LNCaP clone FGC (cell line): ENCODE measurements at places on chromosomes 11 and 22.

GRCh38 chr11:71489311-71490043, 36.5 kb downstream of the NADSYN1 start:
- DNase-seq, result no peak

GRCh38 chr11:94010136-94010535, 11.0 kb upstream of the HEPHL1 start:
- no peak for DNase-seq

GRCh38 chr22:35192129-35192918, 65.0 kb upstream of the HMGXB4 start:
- no peak for DNase-seq

DNA sequence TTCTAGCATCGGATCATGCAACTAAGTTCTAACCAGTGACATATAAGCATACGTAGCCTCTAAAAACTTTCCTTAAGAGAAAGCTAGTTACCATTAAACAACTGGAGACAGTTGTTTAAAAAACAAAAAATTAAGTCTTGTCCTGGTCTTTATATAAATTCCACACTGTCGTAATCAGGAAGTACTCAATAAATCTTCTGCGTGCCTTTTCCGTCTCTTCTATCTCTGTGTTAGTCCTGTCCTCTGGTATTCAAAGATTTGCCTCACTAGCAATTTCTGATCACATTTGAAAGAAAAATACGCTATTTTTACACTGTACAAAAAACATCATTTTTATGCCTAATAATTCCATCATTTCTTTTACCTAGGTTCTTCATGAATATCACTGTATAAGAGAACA, 10.0 kb upstream of the SLC25A17 start:
- no peak for DNase-seq

DNA sequence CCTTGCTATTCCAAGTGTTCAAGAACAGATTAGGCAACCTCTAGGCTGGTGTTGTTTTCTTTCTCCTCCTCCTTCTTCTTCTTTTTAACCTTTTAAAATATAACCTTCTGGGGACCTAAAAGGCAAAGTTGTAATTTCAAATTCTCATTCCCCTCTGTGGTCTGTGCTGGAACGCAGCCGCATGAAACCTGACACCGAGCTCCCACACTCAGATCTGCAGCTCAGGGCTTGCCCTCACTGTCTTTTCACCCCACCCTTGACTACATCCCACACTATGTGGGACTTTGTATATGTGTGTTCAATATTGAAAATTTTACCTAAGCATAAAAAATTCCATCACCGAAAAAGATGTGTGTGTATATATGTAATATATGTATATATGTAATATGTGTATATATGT, 62.0 kb upstream of the ARHGAP42 start:
- no peak for DNase-seq

DNA sequence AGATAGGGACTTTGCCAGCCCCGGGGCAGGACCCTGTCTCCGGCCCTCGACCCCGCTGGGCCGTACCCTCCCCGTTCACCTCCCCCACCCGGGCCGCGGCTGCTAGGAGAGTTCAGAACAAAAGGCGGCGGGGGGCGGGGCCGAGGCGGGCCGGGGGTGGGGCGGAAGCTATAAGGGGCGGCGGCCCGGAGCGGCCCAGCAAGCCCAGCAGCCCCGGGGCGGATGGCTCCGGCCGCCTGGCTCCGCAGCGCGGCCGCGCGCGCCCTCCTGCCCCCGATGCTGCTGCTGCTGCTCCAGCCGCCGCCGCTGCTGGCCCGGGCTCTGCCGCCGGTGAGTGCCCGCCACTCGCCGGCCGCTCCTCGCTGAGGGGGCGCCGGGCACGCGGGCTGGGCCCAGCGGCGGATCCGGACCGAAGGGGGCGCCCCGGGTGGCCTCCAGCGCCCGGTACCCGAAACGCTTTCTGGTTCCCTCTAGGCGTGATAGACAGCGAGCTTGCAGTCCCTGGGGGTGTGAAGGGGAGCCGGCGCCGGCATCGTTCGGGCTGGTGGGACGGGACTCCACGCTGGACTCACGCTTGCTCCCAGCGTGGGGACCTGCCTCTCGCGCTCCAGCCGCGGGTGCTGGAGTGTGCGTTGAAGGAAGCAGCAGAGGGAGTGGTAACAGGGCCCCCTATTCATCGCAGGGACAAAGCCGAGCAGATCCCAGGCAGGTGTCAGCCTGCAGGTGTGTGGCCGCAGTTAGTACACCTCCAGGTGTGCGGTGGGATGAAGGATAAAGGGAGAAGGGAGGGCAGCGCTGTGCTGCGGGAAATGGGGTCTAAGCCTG, at the start of gene MMP11:
MMP11 (plus strand) TSS at position 201 of the 825 bp plus-strand sequence; CDS start at position 223, 22 bp downstream.
- DNase-seq, result no peak

DNA sequence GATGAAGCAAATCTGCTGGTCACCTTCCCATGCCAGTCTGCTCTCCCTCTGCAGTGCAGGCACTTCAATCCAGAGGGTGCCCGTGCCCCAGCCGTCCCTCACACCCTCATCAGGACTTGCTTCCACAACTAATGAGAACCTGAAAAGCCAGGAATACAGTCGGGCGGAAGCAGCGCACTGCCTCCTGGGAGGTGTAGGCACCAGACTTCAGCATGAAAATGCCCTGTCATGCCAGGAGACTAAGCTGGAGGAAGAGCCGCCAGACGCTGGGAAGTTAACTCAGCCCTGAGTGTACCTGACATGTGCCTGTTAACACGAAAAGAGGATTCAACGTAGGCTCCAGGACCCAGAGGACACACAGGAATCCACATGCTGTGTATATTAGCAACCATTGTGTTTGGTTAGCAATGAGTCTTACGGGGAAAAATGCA, 40.1 kb upstream of the FLI1 start:
- DNase-seq, result peak; percentile 8

DNA sequence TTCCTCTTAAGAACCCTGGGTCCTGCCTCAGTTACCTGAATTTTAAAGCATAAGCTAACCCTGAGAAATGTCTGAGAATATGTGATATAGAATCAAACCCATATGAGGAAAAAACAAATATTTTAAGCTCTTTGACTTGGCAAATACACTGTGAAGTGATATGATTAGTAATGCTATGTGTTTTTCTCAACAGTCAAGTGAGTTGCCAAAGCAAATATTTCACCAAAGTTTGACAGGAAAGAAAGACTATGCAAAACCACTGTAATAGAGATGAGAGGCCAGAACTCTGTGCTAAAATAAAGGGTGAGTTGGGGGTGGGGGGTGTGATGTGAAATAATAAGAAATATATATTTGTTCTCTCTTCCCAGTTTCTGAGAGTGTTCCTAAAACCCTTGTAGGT, 613.5 kb upstream of the CCDC179 start:
- no peak for DNase-seq

DNA sequence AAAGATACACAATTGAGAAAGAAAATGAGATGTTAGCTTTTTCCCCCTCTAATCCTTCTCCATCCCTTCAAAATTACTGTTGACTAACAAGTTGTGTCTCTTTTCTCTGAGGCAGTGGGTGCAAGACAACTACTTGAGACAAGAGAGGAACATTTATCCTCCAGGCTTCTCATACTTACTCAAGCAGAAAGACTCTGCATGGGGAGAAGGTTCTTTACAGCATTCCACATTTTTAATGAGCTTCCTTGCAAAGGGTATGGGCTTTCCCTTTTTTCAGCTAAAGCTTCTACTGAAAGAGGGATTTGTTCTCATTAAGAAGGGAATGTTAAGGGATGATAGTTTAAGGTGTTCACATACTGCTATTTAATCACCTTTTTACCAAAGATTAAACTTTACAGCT, 47.8 kb downstream of the PAX6 start:
- DNase-seq, result no peak

- DNase-seq, result no peak
Measured at GRCh38 chr11:65885231-65885630, 3.0 kb downstream of the FIBP start.

DNA sequence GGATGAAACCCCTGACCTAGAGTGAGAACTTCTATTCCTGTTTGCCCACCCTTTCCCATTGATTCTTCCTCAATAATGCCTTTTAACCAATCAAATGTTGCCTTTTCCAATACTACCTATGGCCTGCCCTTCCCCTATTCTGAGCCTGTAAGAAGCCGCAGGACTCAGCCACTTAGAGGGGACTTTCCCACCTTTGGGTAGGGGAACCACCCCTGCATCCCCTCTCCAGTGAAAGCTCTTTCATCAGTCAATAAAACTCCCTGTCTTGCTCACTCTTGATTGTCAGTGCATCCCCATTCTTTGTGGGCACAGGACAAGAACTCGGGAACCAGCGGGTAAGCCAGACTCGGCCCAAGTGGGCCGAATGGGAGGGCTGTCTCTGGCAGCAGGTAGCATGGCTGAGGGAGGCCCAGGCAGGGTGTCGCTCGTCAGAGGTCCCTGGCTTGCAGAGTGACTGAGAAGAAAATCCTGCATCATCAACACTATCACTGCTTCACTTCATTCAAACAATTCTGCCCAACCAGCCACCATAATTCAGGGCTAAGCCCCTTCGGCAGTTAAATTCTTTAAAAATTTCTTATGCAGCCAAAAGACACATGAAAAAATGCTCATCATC, 30.4 kb downstream of the LDHAL6A start:
- no peak for DNase-seq

DNA sequence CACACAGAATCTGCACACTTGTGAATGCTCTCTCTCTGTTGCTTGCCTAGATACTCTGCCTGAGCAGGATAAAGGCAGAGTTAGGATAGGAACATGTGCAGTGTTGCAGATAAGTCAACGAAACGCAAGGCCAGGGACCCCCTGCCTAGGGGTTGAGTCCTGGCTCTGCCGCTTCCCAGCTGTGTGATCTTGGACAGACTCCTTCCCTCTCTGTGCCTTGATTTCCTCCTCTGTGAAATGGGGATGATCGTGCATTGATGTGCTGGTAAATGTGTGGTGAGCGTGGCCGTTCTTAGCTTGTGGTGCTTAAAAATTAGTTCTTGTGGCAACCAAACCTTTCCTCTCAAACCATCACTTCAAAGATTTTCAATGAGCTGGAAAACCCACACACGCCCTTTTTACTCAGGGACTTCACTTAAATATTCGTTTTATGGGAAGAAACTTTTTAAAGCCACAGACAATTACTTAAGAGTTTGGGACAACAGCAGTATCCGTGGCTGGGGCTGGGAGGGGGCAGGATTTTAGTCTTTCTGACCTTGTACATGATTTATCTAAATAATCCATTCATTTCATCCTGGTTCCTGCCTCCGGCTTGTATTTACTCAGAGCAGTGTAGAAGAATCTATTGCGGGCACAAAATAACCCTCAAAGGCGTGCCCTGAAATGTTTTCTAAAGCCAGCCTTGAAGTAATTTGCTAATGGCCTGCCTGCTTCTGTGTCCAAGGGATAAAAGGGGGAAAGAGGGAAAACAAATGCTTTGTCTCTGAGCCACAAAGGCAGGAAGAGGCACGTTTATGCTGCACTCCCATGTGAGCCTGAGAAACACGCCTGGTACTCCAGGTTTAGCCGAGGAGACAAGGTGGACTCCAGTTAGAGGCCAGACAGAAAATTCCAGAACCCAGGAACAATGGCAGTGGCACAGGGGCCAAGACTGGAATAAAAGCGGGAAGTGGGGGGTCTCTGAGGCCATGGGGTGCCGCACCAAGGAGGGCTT, 85.0 kb upstream of the CRYBB3 start:
- DNase-seq, result no peak

GRCh38 chr11:2929950-2930703, 907 bp upstream of the PHLDA2 start:
- no peak for DNase-seq

DNA sequence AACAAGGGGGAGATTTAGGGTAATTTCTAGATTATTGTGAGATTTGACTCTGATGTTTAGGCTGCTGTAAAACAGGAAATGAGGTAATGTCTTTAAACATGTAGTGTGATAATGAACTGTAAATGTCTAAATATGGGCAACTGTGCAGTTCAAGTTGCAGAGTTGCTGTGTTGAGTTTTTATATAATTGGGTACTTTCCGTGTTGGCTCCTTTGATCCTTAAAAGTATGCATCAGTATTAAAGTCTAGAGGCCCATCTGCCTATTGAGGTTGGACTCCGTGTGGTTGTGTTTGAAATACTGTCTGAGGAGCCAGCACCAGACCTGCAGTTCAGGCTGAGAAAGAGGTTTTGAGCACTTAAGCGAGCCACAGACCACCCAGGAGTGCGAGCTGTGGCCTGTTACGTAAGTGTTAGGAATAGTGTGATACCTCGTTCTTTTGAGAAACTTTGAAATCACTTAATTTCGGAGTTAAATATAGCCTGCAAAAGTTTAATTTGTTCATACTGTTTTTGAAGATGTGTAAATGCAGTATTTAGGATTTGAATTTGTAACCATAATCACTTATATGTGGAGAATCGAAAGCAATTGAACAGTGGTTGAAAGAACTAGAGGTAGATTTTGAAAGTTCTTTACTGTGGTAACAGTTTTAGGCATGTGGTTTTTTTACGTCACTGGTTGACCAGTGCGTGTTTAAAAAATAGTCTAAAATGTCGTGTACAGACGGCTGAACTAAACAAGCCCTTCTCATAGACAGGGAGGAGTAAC, 9.0 kb downstream of the FAM118A start:
- DNase-seq, result no peak

DNA sequence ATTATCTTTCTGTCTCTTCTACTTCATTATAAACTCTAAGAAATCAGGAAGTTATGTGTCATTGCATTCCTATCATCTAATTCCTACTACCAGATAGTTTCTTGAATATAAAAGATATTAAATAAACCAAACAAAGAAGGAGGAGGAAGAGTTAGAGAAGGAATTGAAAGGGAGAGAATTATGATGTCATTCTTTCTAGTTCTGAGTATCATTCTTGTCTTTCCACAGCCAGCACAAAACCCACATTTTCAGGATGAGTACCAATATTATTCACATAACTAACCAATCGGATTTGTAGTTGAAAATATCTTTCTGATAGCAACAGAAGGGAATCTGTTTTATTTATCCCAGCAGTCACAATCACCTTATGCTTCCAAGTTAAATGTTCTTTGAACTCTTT, 13.3 kb downstream of the MS4A13 start:
- no peak for DNase-seq

DNA sequence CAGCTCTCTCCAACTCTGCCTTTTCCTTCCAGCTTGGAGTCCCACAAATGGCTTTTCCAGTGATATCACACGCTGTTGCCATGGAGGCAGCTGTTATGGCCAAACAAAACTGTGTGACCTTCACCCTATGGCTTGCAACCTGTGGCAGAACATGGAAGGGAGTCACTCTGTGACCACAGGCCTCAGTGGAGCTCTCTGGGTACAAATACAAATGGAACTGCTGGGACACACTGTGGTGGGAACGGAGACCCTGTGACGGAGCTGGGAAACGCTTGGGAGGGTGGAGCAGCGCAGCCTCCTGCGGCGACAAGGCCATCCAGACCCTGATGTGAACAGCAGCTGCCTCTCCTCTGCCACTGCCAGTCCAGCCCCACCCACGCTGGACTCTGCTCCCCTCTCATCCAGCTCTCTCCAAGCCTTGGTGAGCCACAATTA, 162.5 kb downstream of the ETS1 start:
- DNase-seq, result no peak

GRCh38 chr11:48081151-48082010, 101.0 kb downstream of the PTPRJ start:
- no peak for DNase-seq
